Neural progenitor cell (in vitro differentiated cells): ENCODE measurements at places on chromosomes 2 and 18.

DNA sequence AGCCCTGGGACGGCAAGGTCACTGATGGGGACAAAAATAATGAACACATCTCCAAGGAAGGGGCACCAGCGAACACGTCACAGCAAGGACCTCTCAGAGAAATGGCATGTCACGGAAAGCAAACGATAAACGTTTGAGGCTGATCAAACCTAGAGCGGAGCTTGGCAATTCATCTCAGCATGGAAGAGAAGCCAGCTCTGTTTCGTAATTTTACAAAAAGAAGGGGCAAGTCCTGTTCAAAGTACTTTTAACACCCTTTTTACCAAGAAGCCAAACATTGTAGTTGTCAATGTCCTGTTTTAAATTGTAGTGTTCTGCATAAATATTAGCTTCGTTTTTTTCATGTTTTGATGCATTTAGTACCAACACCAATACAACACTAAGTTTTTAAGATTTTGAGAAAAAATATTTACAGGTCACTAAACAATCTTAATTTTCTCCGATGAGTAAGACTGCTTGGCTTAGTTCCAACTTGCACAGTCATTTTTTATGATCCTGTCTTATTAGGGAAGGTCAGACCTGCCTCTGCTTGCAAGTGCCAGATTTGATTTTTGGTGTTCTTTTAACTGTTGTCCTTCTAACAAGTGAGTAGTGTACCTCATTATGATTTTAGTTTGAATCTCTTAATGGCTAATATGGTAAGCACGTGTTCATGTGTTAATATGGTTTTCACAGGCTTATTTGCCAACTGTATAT, 818.5 kb upstream of the SALL3 start:
- H3K27ac ChIP-seq, result no peak overlapping the region
- H3K4me3 ChIP-seq, result no peak overlapping the region
- H3K27me3 ChIP-seq, result no peaks in the 10 kb centered on the region
- no peaks in the 10 kb centered on the region for H3K4me1 ChIP-seq

GRCh38 chr2:237278568-237278967, 135.4 kb downstream of the COL6A3 start:
- no peak for DNase-seq
- H3K4me1 ChIP-seq, result no peaks in the 10 kb centered on the region
- no peak overlapping the region for H3K27ac ChIP-seq
- no peaks in the 10 kb centered on the region for H3K27me3 ChIP-seq
- no peaks in the 10 kb centered on the region for H3K36me3 ChIP-seq

DNA sequence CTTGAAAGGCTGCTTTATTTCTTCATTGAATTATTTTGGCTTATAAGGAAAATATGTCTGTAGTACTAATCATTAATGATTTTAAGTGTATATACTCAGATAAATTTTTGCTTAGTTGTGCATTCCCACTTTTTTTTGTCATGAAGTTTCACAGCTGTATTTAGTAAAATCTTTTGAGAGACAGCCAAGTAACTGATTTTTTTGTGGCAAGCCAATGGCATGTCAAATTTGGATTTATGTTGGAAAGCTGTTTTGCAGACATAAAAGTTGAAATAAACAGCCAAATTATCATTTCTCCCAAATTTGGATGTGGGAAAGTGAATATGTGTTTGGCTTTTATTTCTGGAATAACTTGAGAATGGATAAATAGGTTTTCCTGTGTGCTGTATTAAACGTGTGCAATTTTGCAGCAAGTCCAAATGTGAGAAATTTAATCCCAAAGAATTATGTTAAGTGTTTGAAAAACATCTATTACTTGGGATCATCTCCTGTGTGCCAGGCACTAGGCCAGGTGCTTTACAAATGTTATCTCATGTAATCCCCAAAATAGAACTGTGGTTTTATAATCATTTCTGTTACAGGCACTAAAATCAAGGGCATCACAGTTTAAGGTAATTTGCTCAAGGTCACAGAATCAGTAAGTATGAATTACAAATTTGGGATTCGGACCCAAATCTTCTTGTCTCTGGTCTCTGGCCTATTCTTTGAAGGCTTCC, 160.4 kb downstream of the PTPRM start:
- H3K27me3 ChIP-seq, result no peaks in the 10 kb centered on the region
- no peaks in the 10 kb centered on the region for H3K36me3 ChIP-seq
- no peak overlapping the region for H3K4me3 ChIP-seq
- peaks cover 14% of the 10 kb centered on the region for H3K4me1 ChIP-seq
- no peak overlapping the region for H3K27ac ChIP-seq
- DNase-seq, result no peak

DNA sequence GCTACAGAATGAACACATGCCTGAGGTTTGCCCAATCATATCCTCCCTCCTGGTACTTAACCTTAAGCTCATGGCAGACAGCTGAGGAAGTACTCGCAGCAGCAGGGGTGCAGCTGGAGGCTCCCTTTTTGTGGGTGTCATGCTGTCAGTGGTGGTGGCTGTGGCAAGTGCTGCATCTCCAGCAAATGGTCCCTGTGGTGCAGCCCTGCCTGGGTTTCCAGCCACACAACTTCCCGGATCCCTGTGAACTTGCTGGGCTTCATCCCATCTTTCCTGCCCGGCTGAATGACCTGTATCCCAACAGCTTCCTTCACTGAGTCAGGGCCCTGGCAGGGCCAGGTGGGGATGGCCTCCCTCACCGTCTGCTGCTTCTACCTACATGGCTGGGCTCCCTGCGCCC, 5.0 kb downstream of the TMEM185B start:
- no peaks in the 10 kb centered on the region for H3K36me3 ChIP-seq
- peaks cover 6% of the 10 kb centered on the region for H3K4me1 ChIP-seq
- H3K4me3 ChIP-seq, result no peak overlapping the region
- no peaks in the 10 kb centered on the region for H3K27me3 ChIP-seq
